RKO (cell line): ENCODE measurements at places on chromosomes 4 and X.

DNA sequence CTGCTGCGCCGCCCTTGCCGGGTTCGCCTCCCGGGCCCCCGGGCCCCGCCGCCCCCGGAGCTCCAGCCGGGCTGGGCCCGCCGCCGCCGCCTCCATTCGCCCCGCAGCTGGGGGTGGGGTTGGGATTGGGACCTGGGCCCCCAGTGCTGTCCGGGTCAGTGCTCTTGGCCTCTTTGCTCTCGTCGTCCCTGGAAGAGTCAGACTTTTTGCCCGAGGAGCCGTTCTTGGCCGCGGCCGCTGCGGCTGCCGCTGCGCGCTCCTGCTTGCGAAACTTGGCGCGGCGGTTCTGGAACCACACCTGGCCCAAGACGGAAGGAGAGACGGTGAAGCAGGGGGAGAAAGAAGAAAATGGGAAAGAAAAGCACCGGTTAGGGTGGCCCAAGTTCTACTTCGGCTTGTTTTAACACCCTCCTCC, 2.5 kb downstream of the PHOX2B start:
- no peak for DNase-seq

DNA sequence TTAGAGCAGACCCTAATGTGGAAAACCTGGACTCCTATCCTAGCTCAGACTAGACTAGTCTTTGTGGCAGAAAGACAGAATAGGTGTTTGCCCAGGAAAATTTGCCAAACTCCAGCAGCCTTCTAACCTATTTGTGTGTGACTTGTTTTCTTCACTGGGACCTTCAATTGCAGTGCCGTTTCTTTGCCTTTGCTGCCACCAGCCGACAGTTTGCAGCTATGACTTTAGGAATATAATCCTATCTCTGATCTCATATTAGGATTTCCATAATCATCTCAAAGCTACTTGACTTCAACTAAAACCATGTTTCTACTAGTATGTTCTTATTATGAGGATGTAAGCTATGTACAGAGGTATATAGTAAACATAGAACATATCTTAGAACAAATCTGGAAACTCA, 60.2 kb upstream of the PGAM4 start:
- peak; percentile 61 for DNase-seq

- no peak for DNase-seq
These were observed 31.9 kb upstream of the FAM9C start for GRCh38 chrX:13076176-13076961.

GRCh38 chrX:13397878-13398818, 78.3 kb upstream of the ATXN3L start:
- peak; percentile 97 for DNase-seq

- peak; percentile 70 for DNase-seq
These were observed 103.6 kb downstream of the UCHL1 start for GRCh38 chr4:41360214-41360920.

- no peak for DNase-seq
These were observed 45.9 kb downstream of the CORIN start for GRCh38 chr4:47791965-47792364.

- no peak for DNase-seq
These were observed 59.6 kb downstream of the ADGRA3 start for GRCh38 chr4:22456291-22456690.
